ENCODE measurements at places on chromosomes 1 and 21.

DNA sequence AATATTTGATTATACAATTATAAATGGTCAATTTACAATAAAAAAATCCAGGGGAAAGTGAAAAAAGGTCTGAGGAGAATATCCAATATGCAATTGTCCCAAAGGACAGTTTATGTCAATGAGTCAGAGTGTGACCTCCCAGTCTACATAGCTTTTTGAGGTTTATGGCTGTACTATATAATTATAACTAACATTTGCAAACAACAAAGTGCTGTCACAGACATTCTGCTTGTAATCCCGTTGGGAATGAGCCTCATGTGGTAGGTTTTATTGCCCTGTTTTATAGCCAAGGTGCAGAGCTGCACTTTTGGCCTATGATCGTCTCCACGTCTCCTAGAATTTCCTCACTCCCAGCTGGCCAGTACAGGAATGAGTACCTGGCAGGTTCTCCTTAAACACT lies 103.8 kb downstream of the ADSS2 start:
- DNase-seq = no peak

- no peak for DNase-seq
Measured at GRCh38 chr1:199283794-199284193, 645.0 kb downstream of the PTPRC start.

DNA sequence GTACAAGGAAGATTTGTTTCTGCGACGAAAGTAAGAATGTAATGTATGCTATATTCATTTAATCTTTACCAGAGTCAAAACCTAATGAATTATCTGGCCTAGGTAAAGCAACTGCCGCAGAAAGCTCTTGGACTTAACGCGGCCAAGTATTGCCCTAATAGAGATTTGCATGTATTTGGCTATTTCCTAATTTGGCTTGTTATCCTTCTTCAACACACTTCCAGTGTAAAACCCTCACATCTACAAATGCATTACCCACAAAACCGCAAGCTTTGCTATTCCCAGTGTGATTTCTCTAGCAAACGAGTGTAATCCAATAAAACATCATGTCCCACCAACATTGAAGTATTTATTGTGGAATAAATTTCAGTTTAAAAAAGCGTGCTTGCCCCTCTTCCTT lies 123.8 kb upstream of the LMO4 start:
- no peak for DNase-seq

GRCh38 chr1:92563457-92564216 lies 76.9 kb upstream of the GFI1 start:
- no peak for DNase-seq

- DNase-seq = no peak
Measured at GRCh38 chr1:234239515-234239914, 133.7 kb upstream of the COA6 start.

- no peak for DNase-seq
Measured at GRCh38 chr1:208910161-208910560, 666.0 kb upstream of the PLXNA2 start.

DNA sequence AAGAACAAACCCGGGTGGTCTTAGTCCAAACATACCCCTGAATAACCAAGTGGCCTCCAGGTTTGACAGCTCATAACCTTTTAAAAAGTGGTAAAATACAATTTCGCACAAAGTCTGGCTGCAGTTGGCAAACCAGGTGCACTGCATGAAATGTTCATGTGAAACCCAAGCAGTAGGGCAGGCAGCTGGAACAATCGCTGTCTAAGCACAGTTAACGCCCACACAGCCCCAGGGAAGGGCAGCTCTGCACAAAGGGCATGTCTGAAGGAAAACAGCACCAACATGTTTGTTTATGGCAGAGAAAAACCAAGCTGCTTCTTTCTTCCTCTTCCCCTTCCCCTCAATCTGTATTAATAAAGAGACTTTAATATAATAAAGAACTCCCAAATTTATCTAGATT lies 49.5 kb downstream of the KIAA1614 start:
- DNase-seq = no peak

GRCh38 chr1:24900486-24900849 lies 29.6 kb downstream of the RUNX3 start:
- DNase-seq = no peak

DNA sequence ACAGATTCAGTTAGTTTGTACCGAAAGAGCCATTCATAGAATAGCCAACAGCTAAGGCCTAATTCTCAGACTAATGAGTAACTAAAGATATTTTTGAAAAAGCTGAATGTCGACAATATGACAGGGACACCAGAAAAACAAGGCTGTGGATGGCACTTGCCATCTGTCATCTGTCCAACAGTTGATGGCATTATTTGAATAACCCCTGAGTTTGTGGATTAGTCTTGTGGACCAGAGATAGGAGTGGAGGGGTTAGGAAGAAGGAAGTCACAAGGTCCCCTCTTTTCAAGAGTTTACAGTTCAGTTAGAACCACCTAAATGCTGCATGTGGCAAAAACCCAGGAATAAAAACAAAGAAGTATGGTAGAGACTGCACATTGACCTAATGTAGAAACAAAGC lies 356.5 kb upstream of the DUSP10 start:
- DNase-seq = no peak

DNA sequence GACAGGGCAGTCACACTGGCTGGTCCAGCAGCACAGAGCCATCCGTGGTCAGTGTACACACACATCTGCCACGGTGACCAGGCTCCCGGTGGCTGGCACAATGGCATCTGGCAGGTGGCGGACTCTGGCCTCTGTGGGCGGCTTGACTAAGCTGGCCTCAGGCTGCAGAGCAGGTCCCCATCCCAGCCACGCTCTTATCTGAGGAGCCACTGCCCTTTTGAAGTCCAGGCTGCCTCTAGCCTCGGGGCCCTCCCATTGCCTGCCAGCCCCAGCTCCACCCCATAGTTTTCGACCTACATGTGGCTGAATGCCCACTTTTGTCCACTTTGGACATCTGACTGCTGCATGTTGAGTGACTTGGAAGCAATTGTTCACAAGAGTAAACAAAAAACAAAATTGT lies 29.9 kb upstream of the EDN2 start:
- no peak for DNase-seq

DNA sequence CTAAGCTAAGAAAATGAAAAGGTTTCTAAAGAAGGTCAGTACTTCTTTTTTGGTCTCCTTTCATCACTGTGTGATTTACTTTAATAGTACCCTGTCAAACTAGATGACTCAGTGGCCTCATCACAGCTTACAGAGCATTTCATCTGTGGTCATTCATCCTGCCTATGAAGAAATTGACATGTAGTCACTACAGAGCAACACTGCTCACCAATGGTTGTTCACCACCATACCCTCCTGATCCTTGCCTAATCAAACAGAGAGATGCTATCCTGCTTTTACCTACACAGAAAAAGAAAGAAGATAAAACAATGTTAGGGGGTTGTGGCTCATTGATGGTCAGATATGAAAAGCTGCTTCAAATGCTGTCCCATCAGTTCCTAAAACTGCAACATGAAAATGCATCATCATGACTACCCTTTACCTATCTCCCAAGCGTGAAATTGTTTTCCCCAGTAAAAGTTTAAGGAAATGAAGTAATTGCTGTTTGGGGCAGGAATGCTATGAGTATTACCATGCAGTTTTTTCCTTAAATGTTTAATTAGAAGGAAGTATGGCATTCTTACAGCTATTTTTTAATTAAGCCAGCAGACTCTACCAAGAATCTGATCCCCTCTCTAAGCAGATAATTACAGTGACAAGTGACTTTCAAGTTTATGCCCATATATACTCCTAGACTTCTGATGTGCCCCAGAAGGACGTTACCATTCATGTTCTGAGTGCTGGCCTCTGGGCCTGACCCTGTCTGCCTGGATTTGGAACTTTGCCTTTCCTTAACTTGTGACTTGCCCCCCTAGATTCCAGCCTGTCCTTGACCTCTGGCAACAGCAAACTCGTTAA lies 46.1 kb upstream of the FBXO28 start:
- no peak for DNase-seq

DNA sequence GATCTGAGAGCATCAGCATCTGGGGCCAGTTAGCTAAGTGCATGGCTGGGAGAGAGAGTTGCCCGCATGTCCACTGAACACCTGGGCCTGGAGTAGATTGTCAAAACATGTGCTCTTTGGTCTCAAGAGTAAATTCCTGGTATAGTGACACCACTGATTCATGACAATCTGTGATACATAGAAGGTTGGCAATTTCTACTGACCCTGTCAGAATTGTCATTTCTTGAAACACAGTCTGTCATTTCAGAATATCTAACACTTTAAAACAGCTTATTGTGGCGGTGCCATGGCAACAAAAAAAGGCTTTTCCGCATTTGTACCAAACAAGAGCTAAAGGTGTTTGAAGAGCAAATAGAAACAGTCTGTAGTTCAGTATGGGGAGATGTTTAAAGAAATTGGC lies 186.4 kb upstream of the FAM78B start:
- DNase-seq = no peak

DNA sequence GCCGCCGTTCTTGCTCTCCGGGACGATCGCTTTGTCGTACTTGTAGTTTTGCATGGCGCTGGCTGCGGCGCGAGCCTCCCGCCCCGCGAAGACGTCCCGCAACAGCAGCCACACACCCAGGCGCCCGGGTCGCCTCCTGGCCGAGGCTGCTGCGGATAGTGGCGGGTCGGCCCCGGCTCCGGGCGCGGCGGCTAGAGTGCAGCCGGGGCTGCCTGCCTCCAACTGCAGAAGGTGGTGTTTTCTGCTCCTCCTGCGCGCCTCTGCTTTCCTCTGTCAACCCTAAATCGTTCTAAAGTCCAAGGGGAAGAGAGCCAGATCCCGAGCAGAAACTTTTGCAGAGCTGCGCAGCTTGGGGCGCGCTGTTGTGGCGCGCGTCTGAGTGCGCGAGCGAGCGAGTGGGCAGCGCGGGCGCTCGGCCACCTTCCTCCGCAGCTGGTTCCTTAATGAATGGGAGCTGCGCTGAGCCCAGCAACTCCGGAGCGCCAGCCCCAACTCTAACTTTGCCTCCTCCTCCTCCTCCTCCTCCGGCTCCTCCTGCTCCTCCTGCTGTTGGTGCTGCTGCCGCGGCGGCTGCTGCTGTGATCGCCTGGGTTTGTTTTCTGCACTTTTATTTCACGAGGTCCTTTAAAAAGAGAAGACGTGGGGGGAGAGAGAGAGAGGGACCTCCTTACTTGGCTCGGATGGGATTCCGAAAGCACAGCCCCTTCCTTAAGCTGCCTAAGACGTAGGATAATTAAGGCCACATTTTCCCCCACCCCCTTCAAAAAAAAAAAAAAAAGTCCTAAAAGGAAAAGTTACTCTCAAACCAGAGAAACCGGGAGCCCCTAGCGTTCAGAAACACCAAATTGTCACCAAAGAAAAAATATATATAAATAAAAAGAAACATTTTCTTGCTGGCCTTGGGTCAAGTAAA lies at the start of gene PLPP3:
Gene PLPP3, minus strand, starts transcription at position 601 of the 913 bp plus-strand sequence. Its CDS starts 547 bp downstream, at position 54.
- no peak for DNase-seq

DNA sequence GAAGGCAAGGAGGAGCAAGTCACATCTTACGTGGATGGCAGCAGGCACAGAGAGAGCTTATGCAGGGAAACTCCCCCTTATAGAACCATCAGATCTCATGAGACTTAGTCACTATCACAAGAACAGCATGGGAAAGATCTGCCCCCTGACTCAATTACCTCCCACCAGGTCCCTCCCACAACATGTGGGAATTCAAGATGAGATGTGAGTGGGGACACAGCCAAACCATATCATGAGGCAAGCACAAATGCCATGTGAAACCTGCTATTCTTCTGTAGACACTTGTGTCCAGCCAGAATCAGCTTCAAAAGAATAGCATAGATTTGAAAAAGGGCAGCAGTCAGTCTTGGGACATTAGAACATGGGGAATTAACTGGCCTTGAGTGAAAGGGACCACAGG lies 32.2 kb upstream of the UBE2U start:
- DNase-seq = no peak

GRCh38 chr1:11352816-11353799 lies 80.1 kb downstream of the UBIAD1 start:
- DNase-seq = no peak

- no peak for DNase-seq
Measured at GRCh38 chr1:168608796-168609715, 32.7 kb downstream of the XCL1 start.

DNA sequence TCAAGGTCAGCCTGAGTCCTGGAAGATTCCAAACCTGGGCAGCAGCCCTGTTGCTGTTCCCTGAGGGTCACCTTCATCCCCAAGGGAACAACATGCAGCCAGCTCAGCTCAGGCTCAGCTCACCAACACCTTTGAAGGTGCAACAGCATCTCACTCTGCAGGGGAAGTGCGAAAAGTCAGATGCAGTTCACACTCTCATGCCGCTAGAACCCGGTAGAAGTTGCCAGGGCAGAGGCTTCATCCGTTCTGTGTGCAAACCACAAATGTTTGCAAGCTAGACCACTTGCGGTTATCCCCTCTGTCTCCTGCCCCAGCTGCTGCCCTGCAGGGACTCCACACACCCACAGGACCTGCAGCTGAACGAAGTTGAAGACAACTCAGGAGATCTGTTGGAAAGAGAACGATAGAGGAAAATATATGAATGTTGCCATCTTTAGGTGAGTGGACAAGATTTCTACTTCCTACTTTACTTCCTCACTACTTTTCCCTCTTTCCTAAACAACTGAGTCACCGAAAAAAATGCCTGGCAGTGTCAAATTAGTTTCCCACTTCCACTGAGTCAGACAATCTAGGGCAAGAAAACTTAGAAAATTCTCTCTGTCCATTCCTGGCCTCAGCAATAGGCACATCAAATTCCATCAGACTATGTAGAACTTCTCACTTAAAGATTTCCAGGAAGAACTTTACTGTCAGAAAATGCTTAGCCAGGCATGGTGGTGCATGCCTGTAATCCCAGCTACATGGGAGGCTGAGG lies 1.8 kb upstream of the FCRL6 start:
- DNase-seq = no peak

DNA sequence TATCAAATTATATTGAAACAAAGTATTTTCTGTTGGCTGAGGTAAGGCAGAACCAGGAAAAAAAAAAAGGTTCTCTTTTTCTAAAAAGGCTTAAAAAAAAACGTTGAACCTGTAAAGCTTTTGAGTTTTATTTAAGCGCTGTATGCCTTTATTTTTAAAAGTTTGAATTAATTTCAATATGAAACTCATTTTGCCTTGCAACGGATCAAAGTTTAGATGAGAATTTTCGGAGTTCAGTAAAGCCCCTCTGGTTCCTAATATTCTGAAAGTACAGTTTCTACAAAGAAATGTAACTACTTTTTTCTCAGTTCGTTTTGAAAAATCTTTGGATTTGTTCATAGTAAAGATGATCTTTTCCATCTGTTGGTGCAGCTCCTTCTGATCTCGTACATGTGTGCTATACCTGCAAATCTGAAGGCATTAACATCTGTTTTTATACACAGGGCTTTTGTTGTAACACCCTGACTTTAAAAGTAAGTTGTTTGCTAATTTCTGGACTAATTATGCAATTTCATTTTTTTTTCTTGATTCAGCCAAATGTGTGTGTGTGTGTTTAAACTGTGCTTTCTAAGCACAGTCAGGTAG lies 1.7 kb downstream of the ZBTB18 start:
- no peak for DNase-seq

GRCh38 chr1:1433804-1434130 lies 1.7 kb upstream of the VWA1 start:
- no peak for DNase-seq

All from NCI-H1048 (cell line).